ENCODE measurements at places on chromosomes 7 and 10. TPM values are rescaled to one million over a fixed set of nuclear protein-coding genes. Genes with fewer than 3 reads are reported as not detected.

PLEKHS1 gene
- total RNA-seq = 1.4 TPM

- DNase-seq = no peak
Observed at GRCh38 chr10:103145046-103145445, 48.0 kb downstream of the NT5C2 start.

DNA sequence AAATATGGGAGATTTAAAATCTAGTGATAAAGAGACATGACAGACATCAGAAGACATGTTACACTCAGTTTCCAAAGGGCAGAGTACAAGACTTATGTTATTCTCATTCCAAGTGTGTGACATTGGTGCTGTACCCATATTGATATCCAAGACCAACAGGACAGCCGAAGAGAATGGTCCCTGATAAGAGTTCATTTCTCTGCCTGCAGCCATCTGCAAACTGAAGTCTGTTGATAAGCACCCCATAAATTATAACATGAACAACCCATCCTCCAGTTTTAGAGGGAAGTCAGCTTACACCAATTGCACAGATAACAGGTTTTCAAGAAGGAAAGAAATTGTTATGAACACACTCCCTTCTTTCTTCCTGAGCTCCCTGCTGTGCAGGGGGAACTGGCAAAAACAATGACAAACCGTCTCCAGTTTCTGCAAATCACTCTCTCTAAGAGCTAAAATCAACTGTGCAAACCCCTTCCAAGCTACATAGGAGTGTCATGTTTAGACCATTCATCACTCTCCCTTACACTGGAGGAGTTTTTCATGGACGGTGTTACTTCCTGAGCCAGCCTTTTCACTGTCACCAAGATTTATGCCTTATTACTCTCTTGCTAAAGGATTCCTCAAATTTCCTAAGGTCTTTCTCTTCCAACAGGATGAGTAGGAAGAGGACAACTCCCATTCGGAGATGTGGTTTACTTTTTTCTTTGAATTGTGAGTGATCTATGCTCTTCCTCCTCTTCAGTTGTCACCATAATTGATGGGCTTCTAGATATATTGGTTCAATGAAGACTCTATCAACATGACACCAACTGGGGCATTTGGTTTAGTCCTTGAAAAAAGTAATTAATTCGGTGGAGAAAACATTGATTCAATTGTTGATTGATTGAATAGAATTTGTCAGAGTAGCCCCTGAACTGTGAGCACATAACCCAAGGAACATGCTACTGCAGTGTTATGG, 80.3 kb upstream of the FAM171A1 start:
- DNase-seq = no peak

DNA sequence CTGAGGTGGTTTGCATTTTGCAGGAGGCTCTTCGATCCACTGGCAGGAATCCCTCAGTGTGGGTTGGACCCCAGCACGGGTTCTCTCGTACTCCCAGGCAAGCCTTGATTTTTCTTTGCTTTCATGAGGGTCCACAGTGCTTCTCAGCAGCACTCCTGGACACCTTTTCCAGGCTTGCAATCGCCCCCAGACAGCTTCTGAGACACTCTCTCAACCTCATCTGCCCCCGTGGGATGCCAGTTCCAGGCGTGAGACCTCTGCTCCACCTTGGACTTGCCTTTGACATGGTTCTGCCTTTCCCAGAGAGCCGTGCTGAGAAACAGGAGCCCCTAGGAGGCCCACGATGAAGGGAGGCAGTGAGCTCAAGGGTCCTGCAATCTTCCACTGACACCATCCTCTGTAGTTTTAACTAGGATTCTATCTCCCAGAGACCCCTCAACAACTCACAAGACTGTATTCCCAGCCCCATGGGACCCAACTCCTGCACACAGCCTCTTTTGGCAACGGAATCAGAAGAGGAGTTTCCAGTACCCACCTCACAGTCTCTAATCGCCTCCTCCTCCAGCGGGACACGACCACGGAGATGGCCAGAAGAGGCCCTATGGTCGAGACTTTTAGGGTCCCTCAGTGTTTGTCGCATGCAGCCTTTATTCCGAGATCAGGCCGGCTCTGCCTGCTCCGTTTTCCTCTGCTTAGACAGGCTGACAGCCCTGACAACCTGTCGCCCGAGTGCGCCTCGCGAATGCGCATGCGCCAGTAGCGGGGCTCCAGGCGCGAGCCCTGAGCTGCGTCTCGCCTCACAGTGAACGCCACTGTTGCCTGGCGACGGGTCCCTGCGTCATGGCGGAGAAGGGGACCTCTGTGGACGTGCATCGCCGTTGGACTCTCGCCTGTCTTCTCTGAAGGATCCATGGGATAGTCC, 26.0 kb upstream of the ZNF273 start:
- peak; percentile 44 for DNase-seq

GRCh38 chr10:132146941-132147915, 39.5 kb upstream of the DPYSL4 start:
- DNase-seq = no peak

GRCh38 chr7:114508086-114508485, 93.5 kb downstream of the FOXP2 start:
- DNase-seq = no peak

Measured in transverse colon (tissue), 4 donors.